NCI-H69 (cell line): ENCODE measurements at places on chromosomes 6 and 20.

DNA sequence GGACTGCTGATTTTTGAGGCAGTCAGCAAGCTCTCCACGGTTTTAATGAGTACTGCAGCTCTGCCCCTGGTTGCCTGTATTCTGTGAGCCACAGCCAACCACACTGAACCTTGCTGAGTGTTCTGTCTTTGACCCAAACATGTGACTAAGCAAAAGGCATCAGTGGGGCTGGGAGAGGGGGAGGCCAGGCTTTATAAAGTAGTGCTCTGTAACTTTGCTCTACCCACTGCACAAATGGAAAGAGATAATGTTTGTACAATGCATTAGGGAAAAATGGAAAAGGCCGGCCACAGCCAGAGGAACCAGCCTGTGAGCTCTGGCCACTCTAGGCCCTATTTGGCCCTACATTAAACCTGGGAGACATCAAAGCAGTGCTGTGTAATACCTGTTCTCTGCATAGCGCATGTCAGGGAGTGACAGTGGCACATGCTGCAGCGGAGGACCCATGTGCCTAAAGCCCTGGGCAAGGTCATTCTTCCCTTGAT, 22.0 kb downstream of the KLHL31 start:
- no peak for DNase-seq

GRCh38 chr6:129329678-129330077, 380.3 kb downstream of the ARHGAP18 start:
- DNase-seq, result no peak

DNA sequence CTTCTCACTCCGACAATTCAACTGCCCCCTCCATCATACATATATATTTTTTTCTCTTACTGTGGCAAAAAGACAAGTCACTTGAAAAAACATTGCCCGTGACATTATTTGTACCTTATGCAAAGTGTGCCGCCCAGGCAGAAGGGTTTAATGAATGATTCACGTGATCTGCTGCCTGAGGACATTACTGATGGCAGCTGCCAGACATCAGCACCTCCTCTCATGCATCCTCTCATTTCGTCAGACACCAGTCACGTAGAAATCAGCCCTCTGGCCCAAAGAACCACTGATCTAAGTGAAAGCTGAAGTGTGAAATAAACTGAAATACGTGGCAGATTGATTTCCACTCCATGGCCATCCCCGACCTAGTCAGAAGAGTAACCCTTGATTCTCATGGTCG, 218.8 kb upstream of the PDE10A start:
- DNase-seq, result no peak

DNA sequence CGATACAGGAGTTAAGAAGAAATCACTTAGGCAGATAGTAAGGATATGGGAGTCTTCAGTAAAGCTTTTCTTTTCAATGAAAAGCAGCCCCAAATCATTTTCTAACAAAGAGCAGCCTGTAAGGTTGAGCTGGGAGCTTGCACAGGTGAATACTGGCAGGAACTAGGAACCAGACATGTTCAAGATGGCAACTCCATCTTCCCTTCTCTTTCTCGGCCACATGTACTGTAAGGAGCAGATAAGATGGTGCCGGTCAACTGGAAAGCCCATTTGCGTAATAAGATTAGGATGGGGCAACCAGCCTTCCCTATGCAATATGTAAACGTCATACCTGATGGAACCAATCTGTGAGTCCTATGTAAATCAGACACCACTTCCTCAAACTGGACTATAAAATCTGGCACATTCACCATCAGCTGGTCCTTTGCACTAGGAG, 46.2 kb upstream of the RNGTT start:
- no peak for DNase-seq

DNA sequence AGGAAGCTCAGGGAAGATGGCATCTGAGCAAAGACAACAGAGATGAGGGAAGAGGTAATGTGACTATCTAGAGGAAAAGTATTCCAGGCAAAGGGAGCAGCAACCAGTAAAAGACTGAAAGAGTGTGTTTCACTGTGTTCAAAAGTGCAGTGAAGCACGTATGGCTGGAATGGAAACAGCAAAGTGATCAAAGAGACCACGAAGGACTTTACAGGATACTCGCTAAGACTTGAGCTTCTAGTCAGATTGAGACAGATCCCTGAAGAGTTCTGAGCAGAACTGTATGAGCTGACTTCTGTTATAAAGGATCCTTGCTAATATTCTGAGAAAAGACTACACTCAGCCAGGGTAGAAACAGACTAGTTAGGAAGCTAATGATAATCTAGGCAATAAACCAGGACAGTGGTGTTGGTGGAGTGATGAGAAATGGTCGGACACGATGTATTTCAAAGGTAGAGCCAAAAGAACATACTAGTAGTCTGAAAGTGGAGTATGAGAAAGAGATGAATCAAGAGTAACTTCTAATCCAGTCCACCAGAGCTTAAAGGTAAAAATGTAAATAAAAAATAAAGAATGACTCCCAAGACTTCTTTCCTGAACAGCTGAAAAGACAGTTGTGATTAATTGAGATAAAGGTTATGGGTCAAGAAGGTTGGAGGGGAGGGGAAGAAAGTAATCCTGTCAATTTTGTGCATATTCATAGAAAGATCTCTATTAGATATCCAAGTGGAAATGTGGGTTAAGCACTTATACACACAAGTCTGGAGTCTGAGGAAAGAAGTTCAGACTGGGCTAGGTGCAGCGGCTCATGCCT, 14.2 kb downstream of the SEC63 start:
- no peak for DNase-seq

GRCh38 chr6:3352678-3353077, 93.9 kb downstream of the PSMG4 start:
- no peak for DNase-seq

DNA sequence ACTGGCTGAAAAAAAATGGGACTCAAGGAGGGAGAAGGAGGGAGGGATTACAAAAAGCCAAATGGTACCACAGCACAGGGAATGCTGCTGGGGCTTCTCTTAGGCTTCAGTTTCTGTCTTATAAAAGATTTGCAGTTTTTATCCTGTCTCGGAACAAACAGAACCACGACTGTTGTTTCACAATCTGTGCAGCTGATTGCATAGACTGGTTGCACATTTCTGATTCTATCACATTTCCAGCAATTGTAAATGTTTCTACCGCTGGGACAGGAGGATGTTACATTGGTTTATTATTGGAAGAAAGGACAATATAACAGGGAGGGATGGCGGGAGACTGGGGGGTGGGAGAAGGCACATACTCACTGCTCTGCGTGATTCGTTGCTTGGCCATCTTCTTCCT, 73.5 kb upstream of the ARID1B start:
- DNase-seq, result no peak

GRCh38 chr6:168105813-168106632, 27.0 kb upstream of the FRMD1 start:
- DNase-seq, result peak; percentile 6

- no peak for DNase-seq
Measured at GRCh38 chr20:32706486-32706885, 32.7 kb upstream of the C20orf203 start.

DNA sequence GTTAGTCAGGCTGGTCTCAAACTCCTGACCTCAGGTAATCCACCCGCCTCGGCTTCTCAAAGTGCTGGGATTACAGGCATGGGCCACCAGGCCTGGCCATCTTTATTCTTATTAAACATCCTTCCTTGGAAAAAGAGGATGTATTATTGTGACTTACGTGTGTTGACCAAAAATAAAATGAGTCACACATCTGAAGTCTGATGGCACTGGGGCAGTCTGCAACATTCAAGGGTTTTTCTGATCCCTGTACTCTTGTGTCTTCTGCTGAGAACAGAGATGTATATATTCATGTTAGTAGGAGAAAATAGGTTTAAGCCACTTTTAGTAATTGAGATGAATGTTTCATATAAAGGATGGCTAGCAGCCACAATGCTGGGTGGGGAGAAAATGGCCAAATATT, 129.9 kb upstream of the RIPOR2 start:
- no peak for DNase-seq

DNA sequence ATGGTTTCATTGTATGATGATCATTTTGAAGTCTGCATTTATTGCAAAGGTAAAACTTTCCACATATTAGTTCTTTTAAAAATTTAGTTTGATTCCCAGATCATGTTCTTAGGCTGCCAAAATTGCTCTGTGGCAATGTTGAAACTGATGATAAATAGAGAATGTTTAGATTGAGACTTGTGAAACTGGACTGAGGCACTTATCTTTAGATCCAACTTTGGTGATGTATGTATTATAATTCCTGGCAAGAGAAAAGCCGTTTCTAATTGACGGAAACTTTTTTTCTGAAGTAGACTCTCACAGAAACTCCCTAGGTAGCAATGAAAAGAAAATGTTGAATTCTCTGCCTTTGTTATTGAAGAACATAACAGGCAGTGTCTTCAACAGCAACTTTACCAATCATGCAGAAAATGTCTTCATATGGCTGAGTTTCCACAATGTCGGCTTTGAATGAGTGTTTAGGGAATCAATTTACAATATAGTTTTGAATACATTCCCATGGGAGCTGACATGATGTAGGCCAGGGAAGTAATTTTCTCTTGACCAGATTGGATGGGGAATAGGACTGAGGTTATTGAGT, 456.2 kb downstream of the CD109 start:
- DNase-seq, result no peak

- DNase-seq, result peak; percentile 18
Measured at GRCh38 chr6:159941286-159942113, 27.4 kb upstream of the IGF2R start.

DNA sequence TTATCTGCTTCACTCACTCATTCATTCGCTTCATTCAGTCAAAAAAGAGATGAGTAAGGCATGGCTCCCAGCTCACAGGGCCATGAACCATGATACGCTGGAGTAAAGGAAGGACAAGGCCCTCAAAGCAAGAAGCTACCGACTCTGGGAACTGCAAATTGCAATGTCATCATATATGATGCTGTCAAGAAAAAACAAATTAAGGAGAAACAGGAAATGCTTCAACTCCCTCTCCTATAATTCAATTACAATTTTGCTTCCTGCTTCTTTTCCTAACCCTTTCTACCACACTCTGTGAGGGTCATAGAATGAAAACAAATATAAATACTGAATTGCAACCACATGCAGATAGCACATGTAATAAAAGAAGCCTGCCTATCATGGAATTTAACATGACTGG, 725.7 kb upstream of the FLRT3 start:
- DNase-seq, result no peak

GRCh38 chr20:32132911-32133549, 23.5 kb downstream of the TM9SF4 start:
- no peak for DNase-seq

GRCh38 chr6:158644231-158645063, at the start of gene DYNLT1:
Gene DYNLT1 (minus strand): TSS chr6:158644743. CDS start chr6:158644708, 35 bp downstream.
- peak; percentile 99 for DNase-seq

GRCh38 chr6:3481640-3482039, 24.8 kb upstream of the SLC22A23 start:
- DNase-seq, result no peak

- no peak for DNase-seq
Measured at GRCh38 chr20:63572788-63573646, 1.0 kb downstream of the HELZ2 start.

DNA sequence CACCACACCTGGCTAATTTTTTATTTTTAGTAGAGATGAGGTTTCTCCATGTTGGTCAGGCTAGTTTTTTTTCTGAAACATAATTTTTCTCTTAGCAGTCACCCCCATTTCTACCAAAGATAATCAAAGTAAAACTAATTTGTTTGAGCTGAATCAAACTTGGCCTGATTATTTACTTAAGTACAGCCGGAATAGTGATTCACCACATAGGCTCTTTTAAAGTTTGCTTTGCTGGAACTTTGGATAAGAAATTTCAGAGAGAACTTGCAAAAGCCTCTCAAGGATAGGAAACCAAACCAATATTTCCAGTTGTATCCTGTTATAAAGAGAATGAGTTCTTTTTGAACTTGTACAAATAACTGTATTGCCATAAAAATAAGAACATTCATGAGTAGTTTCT, 105.0 kb upstream of the SYNCRIP start:
- no peak for DNase-seq

DNA sequence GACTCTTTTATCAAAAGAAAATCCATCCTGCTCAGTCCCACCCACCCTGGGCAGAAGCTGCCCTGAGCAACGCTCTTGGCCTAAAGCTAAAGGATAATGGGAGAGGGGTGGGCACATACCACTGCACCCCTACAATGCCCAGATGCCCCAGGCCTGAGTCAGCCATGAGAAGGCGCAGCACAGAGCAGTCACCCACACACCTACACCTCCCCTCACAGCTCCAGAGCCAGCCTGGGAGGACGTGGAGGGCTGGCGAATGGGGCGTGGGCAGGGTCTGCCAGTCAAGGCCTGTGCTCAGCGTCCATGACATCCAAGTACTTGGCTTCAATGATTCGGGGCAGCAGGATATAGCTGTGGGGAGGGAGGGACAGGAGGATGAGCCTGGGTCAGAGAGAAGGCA, 11.5 kb downstream of the SLC4A11 start:
- DNase-seq, result no peak

GRCh38 chr6:52881662-52881995, 27.9 kb downstream of the GSTA3 start:
- no peak for DNase-seq

- DNase-seq, result peak; percentile 92
Measured at GRCh38 chr6:26021001-26021349, 58.4 kb downstream of the TRIM38 start.

GRCh38 chr6:38725414-38726183, 10.5 kb downstream of the DNAH8 start:
- no peak for DNase-seq

DNA sequence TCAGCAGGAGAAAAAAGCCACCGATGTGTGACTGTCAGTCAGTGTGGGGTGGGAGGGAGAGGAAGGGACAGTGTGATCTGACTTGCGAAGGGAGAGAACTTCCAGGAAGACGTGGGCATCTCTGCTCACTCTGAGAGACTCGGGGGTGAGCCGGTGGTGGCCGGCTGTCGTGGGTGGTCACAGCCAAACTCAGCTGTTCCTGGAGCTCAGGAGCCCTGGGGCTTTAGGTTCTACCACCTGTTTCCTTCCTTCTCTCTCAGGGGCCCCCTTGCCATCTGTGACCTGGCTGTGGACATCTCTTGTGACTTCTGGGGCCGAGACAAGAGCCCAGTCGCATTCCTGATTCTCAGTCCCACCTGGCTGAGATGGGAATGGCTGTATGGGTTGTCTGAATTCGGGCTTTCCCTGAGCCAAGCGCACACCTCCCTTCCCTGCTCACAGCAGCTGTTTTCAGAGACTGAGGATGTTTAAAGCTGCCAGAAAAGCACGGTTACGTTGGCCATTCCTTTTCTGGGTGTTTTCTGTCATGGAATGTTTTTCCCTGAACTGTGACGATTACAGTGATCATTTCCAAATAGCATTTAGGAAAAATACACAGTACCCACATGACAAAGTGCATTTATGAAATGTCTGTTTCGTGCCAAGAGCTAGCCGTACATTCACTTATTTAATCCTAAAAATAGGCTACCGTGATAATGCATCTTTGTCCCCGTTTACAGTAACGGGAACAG, 36.5 kb downstream of the SYNJ2 start:
- no peak for DNase-seq
